ENCODE measurements at places on chromosomes 12 and 14.

DNA sequence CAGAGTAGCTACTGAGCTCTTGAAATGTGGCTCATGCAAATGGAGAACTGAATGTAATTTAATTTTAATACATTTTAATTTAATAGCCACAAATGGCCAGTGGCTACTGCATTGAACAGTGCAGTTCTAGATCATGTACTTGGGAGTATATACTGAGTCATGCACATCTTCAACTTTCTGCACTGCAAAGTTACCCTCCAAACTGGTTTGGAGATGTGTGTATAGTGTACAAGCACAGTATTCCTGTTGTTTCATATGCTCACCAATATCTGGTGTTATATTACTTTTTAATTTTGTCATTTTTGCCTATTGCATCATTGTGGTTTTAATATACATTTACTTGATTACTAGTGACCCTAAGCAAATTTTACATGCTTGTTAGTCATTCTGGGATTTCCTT is 372.8 kb downstream of the NELL2 start:
- DNase-seq, result no peak

DNA sequence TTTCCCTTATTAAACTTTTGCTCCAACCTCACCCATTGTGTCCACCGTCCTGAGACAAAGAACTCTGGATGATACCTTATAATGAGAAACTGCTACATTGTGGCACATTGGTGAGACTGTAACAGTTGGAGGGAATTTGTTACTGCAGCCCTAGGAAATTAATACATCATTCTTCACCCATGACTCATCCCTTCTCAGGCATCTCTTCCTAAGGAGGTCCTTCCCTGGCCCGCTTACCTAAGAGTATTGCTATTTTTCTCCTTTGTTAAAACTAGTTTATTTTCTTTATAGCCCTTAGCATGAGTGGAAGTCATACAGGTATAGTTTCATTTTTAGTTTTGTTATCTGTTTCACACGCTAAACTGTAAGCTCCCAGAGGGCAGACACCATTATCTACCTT is 87.1 kb downstream of the TMEM260 start:
- no peak for DNase-seq

DNA sequence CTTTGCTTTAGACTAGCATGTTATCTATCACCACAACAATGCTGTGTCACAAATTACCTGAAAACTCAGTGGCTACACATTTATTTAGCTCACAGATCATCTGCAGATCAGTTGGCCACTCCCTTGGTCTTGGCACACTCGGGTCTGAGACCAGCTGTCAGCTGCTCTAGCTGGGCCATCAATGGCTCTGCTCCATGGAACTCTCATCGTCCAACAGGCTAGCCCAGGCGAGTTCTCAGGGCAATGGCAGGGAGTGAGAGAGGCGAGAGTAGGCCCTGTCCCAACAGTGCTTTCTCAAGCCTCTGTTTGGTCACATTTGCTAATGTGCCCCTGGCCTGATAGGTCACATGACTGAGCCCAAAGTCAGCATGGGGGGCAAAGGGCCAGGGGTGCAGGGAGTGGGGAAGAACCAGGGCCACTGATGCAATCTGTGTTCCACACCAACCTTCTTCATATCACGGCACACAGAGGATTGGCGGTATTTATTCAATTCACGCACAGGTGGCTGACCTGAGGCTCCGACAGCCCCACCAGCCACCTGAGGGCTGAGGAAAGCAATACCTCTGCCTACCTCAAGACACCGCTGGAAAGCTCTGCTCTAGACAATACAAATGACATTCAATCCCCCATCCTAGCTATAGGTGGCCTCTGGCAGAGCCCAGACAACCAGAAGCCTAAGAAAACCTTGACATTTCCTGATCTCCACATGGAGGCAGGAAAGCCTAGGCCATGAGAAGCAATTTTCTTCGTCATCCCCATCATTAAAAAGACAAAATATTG is 82.5 kb downstream of the NT5DC3 start:
- no peak for DNase-seq

DNA sequence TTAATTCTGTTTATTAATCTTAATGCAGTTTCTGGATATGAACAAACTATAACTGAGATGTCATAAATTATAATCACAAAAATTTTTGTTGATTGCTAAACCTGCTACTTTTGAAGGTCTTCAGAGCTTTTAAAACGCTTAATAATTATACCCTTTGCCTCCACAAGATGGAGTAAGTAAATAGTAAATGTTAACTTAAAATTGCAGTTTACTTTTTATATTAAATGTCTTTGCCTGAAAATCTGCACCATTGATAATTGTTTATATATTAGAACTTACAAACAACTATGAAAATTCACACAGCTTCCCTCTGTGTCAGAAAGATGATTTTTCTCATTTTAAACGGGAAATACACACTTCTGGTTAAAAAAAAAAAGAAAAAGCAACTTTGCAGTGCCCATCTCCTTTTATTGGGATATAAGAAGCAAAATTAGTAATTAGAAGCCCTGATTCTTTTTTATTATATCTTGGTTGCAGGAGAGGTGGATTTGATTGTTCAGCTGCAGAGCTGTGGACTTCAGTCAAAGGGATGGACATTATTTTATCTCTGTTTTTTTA is 35.6 kb downstream of the SCFD1 start:
- DNase-seq, result no peak

- DNase-seq, result no peak
Observed at GRCh38 chr12:123490089-123490488, 32.1 kb downstream of the SNRNP35 start.

DNA sequence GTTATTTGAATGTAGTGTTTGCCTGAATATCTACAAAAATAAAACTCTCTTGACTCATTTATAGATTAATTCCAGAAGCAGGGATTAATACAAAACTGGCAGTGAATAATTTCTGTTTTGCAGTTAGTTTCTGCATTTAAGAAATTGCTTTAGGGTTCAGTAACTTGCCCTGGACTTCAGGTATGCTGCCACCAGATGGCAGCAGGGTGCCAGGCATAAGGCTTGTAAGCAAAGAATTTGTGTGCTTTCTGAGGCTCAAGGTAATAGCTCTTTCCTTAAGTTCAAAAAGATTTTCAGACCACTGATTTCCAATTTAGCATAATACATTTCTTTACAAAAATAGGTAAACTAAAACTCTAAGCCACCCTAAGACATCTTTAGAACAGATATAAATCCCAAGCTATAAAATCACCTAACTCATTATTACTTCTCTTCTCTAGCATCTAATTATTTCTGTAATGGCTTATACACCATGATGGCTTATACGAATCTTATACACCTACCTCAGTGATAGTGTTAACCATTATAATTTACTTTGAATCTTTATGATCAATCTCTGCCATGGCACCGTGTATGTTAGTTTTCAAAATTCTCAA is 398.3 kb downstream of the APAF1 start:
- DNase-seq, result peak; percentile 63

DNA sequence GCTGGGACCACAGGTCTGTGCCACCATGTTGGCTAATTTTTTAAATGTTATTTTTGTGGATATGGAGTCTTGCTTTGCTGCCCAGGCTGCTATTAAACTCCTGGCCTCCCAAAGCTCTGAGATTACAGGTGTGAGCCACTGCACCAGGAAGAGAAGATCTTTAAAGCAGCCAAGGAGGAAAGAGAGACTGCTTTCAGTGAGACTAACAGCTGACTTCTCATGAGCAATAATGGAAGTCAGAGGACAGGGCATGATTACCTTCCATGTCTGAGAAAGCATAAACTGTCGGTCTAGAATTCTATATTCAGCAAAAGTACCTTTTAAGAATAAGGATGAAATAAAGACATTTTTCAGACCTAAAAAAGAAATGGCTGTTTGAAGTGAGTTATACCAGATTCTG is 57.3 kb upstream of the CHGA start:
- no peak for DNase-seq

- DNase-seq, result peak; percentile 65
Observed at GRCh38 chr12:118377884-118378470, 1.6 kb downstream of the SUDS3 start.
